Cerebellar nuclear complex (tissue), 1 donor: ENCODE measurements at places on chromosomes 6 and 20.

- no peak for DNase-seq
These were observed 361.4 kb upstream of the KCNQ5 start for GRCh38 chr6:72260489-72260888.

DNA sequence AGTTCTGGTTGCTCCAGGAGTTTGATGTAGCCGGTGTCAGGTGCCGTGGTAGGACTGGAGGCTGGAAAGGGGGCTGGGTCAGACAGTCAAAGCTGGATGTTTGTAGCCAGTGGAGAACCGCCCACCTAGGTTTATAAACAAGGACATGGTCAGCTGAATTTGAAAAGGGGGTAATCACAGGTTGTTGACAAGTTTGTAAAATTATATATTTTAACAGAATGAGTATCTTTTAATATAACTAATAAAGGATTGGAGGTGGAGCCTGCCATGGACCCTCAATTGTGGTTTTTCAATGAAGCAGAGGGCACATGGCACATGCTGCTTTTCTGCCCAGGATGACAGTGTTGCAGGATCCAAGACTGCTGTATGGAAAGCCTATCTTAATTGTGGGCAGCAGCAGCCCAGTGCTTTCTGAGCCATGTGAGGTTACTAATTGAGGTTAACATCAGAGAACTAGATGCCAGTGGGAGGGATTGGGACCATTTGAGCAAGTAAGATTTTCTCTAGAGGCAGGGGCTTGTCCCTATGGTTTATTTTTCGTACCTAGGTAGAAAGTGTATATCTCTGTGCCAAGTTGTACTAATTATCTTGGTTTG is 9.7 kb downstream of the HECA start:
- DNase-seq = no peak

DNA sequence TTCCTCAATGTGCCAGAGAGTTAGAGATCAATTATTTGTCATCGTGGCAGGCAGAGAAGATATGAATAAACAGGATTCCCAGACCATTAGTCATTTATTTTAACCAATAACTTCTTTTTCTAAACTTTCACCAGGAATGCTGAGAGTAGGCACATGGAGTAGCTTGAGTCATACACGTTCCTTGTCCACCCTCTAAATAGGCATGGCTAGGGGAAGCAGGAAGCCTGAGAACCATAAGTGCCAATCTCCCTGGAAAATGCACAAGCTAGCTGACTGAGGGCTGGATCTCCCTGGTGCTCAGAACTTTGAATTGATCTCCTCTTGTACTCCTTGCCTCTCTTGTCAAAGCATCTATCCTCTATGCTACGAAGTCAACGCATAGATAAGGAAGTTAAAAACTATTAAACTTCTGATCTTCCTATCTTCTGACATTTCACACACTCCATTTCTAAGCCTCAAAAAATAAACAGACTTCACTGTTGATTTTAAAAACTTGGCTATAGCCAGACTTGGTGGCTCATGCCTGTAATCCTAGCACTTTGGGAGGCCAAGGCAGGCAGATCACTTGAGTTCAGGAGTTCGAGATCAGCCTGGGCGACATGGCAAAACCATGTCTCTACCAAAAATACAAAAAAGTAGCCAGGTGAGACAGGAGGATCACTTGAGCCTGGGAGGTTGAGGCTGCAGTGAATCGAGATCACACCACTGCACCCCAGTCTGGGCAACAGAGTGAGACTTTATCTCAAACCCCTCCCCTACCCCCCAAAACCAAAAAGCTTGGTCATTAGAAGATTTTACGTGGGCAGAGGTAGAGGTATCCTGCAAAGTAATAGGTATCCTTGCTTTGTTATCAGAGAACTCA is 11.8 kb downstream of the ADTRP start:
- DNase-seq = no peak

DNA sequence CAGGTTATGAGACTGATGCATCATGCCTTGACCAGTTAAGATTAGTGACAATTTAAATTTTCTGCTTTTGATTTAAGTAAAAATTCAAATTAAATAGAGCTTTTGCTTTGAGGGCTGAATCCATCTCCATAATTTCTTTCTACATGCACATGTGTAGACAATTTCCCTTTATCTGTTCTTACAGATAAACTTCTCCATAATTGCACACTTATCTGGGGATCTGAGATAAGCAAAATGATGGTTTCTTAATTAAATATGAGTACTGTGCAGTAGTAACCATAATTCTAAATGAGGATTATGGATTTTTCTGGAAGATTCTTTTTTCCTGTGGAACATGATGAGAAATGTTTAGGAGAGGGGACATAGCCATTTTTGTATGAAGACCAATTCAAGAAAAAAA is 44.7 kb downstream of the ZFAND3 start:
- DNase-seq = no peak

GRCh38 chr6:39228111-39228971 is 934 bp downstream of the KCNK5 start:
- no peak for DNase-seq

GRCh38 chr6:40727271-40727670 is 140.1 kb upstream of the LRFN2 start:
- no peak for DNase-seq

- DNase-seq = no peak
These were observed 13.6 kb downstream of the STMND1 start for GRCh38 chr6:17115251-17116116.

GRCh38 chr6:155084431-155085123 is 89.5 kb downstream of the TIAM2 start:
- DNase-seq = no peak

DNA sequence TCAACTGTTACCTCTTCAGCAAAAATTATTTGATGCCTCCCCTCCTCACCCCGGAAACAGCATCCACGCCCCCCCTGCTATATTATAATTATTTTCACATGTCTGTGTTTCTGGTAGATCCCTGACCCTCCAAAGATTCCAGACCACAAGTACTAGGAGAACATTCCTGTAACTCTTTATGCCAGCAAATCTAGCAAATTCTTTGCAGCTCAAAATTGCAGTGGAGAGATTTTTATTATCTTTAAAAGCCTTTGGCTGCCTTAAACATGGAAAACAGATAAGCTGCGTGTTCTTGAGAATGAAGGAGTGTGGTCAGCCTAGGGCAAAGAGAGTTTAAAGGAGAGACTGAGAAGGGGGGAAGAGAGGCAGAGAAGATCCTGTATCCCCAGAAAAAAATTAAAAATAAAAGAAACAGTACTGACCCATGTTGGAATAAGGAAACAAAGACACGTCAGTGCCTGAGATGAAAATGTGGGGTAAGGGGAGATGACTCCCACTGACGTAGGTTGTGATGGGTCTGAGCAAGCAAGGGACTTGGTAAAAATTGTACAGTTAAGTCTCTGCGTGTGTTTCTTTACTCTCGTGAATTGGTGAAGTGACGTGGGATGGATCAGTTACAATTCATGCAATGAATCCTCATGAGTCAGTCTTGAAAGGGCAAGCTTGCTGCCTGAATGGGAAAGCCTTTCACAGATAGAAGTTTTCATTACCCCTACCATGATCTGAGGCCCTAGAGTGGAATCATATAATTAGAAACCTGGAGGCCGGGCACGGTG is 8.3 kb downstream of the ID4 start:
- no peak for DNase-seq

- DNase-seq = no peak
These were observed 1.1 kb upstream of the SAMD5 start for GRCh38 chr6:147507162-147508041.

- DNase-seq = no peak
These were observed 23.8 kb downstream of the IYD start for GRCh38 chr6:150392452-150393220.

GRCh38 chr6:129645830-129646579 is 64.0 kb downstream of the ARHGAP18 start:
- DNase-seq = no peak
